HS-27A (cell line): ENCODE measurements at places on chromosomes 7 and 10.

- DNase-seq: no peak
Observed at GRCh38 chr7:21044384-21044783, 257.7 kb upstream of the SP8 start.

DNA sequence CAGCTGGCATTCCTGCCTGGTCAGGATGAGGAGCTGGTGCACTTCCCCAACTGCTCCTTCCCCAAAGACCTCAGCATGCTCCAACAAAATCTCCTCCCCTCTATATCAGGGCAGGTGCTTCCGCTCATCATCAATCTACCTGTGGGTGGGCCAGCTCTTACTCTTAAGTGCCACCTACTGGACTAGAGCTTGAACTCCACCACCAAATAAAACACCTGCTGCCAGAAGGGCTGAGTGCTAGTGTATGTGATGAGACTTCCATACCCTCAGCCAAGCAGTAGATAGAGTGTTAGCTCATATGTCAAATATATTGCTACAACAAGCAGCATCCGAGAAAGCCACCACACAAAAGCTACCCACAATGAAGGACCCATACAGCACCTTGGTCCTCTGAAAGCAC lies 264.3 kb downstream of the RNLS start:
- no peak for DNase-seq

GRCh38 chr7:53422291-53422690 lies 386.9 kb downstream of the POM121L12 start:
- DNase-seq: no peak

- DNase-seq: no peak
Observed at GRCh38 chr10:47282005-47282656, 17.9 kb upstream of the GDF10 start.

- no peak for DNase-seq
Observed at GRCh38 chr10:113967126-113967525, 76.5 kb upstream of the ADRB1 start.

DNA sequence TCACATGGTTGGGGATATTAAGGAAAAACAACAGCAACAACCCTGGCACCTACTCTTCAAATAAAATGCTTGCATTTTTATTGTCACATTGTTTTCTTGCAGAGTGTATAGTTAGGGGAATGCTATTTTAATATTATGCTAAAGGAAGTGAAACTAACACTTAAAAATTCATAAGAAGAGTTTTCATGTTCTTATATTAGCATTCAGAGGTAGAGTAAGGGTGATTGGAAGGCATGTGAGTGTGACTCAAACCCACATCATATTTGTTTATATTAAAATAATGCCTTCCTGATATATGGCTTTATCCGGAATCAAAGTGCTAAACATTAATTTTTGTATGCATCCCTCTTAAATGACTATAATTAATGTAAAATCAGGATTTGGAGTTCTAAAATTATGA lies 59.8 kb upstream of the TES start:
- no peak for DNase-seq

GRCh38 chr7:46007194-46007593 lies 86.1 kb upstream of the IGFBP3 start:
- DNase-seq: no peak

- DNase-seq: no peak
Observed at GRCh38 chr7:12643001-12643643, 44.3 kb upstream of the ARL4A start.

- peak; percentile 19 for DNase-seq
Observed at GRCh38 chr7:142854372-142855113, at the start of gene EPHB6. Gene EPHB6, plus strand, starts transcription at chr7:142855076. Its CDS starts 8,152 bp downstream, at chr7:142863228.

GRCh38 chr7:20021831-20022230 lies 195.4 kb downstream of the MACC1 start:
- no peak for DNase-seq

GRCh38 chr10:43842072-43842471 lies 193.4 kb upstream of the ZNF32 start:
- DNase-seq: no peak

DNA sequence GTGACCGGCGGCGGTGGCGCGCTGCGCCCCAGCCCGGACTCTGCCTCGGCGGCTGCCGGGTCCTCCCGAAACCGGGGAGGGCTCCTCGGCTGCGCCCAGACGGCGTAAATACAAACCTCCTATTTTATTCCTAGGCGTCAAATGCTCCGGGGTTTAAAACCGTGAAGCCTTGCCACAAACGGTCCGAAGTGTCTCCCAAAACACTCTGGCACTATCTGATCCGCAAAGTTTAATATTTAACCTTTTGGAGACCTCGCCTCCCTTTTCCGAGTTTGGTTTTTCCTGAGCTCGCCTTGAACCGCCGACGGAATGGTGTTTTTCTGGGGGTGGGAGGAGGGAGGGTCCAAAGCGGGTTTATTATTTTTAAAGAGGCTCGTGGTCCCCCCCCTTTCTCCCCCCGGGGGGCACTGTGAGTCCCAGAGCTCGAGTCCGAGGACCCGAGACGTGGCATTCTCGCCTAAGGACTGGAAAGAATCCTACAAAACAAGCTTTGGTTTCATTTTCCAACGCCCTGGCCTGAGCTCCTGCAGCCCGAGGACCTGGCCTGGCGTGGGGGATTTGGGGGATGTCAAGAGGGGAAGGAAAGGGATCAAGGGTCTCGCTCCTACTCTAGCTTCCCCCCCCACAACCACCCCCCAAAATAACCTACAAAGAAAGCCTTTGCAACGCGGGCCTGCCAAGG lies 1.8 kb downstream of the TNRC18 start:
- no peak for DNase-seq

DNA sequence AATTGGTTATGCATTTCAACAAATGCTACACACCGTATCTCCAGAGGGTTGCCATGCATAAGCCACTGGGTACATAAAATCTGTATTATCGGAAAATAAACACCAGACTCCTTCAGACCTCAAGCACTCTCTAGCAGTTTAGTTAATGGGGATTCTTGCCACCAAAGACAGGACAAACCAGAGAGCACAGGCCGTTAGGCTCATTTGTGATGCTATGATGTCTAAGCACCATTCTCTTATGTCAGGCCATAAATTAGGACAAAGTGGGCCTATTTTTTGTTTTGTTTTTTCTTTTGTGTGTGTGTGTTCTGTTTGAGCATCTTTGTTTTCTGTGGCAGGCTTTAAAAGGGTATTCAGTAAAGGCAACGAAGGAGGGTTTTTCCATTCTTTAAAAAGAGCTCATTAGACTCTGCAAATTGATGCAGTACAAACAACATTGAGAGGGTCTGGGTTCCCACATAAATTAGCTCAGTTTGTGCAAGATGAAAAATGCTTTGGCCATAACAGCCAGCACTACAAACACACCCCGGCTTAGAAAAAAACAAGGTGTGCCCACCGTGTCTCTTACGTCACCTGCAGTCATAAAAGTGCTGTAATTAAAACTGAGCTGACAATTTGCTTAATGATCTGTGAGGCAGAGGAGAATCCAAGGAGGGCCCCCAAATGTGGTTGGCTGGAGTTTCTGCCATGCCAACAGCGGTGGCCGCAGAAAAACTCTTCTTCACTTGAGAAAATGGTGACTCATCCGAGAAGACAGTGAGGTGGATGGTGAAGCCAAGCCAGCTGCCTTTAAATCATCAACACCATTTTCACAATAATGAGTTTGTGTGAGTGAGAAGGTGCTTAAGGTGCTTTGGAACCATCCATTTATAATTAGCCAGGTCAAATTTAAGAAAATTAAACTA lies 297.9 kb downstream of the GATA3 start:
- no peak for DNase-seq
